Activated T-cell treated with anti-CD3 and anti-CD28 coated beads, Interleukin-2, amount 50 U/mL, for 48 hours (primary cell): ENCODE measurements at places on chromosomes 3 and 15.
A peak's percentile ranks its signal among the peaks of the same experiment; 100 is the strongest.

DNA sequence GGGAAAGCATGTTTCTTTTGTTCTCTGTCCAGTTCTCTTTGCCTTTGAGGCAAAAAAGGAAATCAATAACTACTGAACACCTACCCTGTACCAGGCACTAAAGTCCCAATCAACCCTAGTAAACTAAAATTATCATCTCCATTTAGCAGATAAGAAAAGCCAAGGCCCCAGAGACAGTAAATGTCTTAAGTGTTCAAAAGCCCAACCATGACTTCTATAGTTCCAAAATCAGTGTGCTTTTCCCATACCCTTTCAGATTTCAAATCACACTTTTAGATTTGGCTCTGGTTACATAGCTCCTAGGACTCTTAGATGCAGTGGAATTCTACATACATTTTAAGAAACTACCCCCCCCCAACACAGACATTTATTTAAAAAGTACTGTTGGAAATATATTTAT lies 63.5 kb downstream of the UACA start:
- DNase-seq = no peak

DNA sequence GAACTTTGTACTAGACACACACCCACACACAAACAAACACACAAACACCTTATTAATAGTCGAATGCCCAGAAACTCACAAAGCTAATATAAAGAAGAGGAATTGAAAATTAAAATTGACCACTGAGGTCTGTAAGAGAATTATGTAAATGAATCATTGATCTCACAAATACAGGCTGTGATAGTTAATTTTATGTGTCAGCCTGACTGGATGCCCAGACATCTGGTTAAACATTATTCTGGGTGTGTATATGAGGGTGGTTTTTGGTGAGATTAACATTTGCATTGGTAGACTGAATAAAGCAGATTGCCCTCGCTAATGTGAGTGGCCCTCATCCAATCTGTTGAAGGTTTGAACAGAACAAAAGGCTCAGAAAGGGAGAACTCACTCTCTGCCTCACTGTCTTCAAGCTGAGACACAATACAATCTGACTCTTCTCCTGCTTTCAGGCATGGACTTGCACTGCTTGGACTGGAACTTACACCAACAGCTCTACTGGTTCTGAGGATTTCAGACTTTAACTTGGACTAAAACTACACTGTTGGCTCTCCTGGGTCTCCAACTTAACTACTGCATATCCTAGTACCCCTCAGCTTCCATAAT lies 199.4 kb upstream of the TTC14 start:
- DNase-seq = no peak

DNA sequence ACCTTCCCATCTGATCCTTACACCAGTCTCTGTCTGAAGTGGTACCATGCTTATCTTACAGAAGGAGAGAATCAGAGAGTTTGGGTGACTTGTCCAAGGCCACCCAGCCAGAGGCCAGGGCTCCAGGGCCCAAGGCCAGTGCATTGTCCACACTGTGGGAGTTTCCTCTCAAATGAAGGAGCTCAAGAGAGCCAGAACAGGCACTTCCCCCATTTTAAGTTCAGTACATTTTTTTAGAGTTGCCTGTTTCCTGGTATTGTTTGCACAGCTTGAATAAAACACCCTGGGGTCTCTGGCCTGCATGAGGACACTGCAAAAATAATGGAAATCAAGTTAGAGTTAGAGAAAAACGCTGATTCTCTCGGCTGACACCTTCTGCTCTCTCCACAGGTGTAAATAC lies 284.0 kb downstream of the SQOR start:
- no peak for DNase-seq

DNA sequence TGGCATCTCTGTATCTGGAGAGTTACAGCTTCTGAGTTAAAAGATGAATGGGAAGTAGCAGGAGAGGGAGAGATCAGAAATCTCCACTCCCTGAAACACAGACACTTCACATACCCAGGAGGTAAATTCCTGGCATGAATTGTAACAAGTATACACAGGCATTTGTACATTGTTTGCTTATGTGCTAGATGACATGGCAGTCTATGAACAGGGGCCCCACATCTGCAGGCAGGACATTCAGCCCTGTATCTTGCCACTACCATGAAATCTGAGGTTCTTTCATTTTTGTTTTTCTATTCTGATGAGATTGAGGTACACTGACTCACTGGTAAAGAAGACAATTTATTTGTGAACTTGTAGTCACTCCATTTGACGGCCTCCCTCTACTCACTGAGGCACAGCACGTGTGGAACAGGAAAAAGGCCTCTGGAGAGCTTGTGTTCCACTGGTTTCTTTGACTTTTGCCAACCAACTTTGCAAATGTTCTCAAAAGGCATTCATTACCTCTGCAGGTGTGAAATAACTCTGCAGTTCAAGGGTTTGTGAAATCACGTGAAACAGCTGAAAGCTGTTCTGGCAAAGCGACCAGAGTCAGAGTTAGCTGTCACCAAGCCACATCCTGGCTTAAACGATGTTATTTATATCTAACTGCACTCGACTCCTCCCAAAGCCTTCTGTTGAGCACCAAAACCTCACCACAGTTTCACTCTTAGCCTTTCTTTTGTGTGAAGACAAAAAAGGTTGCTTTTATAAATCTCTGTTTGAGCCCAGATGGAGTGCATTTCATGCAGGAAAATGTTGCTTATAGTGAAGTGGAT lies 401.3 kb upstream of the CFAP20DC start:
- DNase-seq = peak; percentile 73

DNA sequence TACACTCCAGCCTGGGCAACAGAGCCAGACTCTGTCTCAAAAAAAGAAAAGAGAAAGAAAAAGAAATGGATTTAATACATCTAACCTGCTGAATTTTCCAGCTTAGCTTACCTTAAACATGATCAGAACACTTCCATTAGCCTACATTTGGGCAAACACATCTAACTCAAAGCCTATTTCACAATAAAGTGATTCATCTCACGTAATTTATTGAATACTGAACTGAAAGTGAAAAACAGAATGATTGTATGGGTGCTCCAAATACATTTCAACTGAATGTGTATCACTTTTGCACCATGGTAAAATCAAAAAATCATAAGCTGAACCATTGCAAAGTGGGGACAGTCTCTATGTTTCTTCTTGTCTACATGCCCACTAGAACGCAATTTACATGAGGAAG lies 9.0 kb downstream of the PIK3R4 start:
- no peak for DNase-seq

DNA sequence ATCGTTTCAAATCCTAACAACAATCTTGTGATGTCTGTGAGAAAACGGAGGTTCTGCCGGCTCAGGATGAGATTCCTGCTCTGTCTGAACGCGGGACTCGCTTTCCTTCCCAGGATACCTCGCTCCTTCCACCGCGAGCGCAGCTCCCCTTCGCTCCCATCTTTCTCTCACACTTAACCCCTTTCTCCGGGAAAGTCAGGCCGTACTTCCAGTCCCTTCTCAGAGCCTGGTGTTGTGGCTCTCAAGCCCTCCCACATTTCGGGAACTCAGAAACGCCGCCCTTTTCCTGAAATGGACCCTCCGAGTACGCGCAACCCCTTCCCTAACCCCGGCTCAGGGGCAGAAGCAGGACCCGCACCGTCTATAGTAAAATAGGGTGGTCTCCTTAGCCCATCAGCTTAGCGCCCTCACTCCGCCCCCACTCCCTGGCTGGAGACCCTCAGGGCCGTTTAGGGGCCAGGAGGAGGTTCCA lies 378 bp upstream of the FEM1B start:
- DNase-seq = no peak

DNA sequence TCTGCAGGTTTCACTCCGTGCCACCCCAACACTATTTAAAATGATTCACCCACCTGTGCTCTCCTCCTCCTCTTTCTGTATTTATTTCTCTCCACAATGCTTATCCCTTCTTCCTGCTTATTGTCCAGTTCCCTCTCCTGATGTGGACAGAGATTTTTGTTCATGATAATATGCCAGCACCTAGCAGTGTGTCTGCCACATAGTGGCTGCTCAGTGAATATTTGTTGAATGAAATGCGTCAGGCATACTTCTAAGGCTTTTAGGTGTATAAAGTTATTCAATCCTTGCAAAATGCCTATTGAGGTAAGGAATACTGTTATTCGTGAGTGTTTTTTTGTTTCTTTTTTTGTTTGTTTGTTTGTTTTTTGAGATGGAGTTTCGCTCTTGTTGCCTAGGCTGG lies 67.5 kb upstream of the MME start:
- DNase-seq = no peak

GRCh38 chr3:43755516-43756200 lies 64.9 kb downstream of the ABHD5 start:
- no peak for DNase-seq

DNA sequence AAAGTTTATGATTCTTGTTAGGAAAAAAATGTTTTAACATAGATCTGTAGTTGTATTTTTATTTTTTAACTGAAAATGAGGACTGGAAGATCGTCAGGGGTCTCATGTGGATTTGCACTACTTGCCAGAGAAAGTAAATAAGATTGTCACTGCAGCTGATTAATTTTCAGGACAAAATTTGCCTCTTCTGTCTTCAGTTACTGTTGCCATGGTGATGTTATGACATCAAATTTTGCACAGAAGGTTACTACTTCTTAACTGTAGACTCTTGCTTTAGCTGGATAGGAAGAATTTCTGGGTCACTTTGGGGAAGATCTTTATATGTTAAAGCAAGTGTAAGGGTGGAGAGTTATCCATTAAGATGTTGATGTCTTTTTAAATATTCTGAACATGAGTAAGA lies 82.2 kb upstream of the WDR72 start:
- DNase-seq = no peak

DNA sequence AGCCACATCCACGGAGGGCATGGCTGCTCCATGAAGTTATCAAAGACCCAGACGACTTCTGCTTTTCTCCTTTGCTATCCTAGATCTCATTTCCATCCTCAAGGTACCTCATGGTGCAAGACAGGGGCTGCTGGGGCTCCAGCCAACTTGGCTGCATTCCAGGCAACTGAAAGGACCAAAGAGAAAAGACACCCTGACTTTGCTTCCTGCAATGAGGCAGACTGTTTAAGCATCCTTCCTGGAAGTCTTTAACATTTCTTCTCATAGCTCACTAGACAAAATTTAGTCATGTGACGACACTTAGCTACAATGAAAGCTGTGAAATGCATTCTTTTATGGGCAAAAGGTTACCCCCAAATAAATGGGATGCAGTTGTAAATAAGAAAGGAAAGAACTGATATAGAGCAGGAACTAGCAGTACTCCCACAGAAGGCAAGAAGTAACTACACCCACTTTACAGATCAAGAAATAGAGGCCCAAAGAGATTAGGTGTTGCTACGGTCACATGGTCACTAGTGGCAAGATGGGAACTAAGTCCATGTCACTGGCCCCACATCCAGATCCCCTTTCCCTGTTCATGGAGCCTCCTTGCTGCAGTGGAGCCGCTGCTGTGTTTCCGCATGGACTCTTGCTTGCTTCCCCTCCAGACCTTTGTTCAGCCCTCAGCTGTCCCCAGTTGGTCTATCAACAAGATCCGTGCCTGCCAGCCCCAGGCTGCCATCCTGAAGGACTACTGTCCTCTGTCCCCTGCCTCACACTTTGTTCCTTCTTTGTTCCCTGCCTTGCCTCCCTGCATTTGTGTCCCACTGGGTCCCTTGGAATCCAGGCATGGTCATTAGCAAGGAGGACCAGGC lies 107.0 kb downstream of the XXYLT1 start:
- DNase-seq = no peak

- no peak for DNase-seq
Observed at GRCh38 chr3:55077726-55078125, 149.9 kb upstream of the LRTM1 start.

DNA sequence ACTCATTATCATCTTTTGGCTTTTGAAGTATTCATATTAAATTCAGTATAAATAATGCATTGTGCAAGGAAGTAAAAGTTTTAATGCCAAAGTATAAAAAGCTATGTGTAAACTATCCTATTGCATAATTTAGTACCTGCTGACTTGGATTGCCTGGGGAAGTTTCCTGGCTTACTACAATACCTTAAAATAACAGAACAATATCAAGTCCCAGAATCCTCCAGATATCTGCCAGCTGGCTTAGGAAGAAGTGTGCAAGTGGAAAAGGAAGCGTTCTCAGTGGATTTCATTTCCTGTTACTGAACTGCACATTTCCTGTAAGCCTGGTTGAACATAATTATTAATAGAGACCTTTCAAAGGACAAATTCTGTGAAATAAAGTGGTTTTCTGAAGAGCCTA lies 236.7 kb downstream of the ADAMTSL3 start:
- no peak for DNase-seq

DNA sequence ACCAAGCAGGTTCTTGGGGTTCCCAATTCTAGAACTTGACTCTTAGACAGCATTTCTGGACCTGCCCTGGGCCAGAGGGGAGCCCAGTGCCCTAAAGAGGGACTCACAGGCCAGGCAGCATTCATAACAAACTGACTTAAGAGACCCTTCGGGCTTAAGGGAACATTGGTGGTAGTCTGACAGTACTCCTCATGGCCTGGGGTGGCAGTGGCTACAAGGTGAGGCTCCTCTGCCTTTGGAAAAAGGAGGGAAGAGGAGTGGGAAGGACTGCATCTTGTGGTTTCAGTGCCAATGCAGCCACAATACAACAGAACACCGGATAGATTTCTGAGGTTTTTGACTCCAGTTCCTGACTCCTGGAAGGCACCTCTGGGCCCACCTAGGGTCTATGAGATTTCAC lies 172.2 kb upstream of the STRIT1 start:
- DNase-seq = no peak

- DNase-seq = no peak
Observed at GRCh38 chr3:182124187-182124586, 412.5 kb downstream of the SOX2 start.

GRCh38 chr3:150069633-150070032 lies 98.9 kb upstream of the PFN2 start:
- no peak for DNase-seq

GRCh38 chr3:99751649-99752048 lies 66.0 kb upstream of the CMSS1 start:
- DNase-seq = no peak

DNA sequence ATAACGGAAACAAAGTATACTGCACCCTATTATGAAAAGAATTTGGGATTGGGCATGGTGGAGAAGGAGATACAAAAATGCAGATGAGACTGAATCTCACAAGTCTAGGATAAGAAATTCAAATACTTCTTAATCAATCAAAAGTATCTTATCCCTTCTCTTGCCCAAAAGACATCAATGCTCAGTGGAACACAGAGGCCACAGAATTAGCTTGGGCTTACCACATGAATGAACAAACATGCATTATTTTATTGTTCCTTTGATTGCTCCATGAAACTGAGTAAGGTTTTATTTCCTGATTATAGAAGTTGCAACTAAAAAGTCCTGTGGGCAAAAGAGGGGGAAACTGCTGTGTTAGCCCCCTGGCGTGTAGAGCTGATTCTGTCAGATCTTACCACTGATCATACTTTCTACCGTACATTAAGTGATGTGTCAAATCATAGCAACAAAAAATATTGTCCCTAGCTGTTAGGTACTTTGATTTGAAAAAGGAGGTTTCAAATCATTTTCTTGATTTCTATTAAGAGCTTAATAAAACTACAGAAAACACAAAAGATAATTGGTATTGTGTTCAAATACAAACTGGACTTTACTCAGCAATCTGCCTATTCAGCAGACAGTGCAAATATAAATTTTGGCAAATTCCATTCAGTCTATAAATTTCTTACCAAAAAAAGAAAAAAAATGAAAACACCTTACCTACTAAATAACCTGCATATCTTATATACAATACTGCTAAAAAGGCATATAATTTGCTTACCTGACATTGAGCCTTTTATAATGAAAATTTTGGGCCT lies 7.9 kb upstream of the GASK1A start:
- DNase-seq = no peak
